ENCODE measurements at places on chromosomes 3 and 15.

DNA sequence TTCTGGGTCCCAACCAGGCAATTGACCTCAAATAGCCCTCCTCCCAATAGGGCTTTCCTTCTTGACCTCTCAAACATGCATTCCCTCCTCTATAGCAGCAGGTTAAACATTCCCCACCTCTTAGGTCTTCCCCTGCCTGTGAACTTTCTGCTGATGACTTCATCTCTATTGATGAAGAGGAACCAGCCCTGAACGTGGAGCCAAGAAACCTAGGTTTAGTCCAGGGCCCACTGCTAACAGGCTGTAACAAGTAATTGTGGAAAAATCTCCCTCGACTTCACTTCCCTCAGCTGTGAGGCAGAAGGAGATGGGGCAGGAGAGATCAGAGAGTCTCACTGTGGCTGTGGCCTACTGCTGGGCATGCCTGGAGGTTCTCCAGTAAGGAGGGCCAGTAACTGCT, 24.7 kb downstream of the ILDR1 start:
- DNase-seq: no peak

DNA sequence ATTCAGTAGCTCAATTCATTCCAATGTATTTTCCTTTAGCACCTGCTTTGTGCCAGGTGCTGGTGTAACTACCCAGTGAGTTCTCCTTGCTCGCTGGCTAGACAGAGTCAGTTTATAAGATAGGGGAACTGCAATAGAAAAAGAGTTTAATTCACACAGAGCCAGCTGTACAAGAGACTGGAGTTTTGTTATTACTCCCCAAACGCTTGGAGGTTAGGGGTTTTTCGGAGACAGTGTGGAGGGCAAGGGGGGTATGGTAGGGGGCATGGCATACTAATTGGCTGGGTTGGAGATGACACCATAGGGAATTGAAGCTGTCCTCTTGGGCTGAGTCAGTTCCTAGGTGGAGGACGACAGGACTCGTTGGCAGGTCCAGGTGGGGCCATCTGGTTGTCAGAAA, 5.4 kb upstream of the CFAP91 start:
- DNase-seq: no peak

DNA sequence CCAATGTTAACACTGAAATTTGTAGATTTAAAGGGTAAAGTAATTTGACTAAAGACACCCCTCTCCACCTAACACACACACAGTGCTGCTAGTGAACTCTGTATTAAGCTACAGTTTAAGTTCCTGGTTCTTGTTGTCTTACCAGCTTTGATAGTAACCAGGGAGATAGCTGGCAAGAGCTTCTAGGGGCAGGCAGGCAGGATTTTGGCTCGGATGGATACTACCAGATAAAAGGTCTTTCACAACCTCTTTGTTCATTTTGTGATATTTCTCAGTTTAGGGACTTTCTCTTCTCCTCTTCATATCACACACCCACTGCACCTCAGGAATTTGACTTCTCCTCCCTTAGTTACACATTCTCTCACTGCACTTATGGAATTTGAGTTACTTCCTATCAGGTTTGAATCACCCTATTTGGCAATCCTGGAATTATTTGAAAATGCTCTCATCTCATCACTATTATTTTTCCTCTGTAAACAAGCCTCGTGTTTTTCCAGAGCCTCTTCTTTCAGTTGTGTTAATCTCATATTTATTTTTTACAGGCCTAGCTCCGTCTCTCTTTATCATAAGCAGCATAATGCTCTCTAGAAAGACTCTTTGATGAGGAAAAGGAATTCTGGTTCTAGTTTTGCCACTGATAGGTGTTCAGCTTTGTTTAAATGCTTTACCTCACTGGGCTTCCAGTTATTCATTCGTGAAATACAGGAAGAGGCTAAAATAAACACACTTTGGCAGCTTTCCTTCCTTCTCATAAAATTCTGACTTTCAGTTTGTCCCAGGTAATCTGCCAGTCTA, 23.0 kb upstream of the CLDN1 start:
- peak; percentile 95 for DNase-seq

DNA sequence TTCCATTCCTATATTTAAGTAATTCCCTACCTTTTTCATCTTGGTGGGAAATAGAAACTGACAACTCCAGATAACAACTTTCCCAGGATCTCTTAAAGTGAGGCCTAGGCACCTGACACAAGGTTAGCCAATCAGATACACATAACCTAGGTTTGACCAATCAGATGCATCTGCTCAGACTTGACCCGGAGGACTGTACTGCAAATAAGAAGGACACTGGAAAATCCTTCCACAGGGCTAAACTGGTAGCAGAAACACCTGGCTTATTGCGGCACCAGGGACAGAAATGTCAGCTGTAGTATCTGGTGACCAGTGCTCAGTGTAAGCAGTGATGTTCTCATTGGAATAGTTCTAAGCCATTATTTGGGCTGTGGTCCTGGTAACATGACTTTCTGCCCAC, 204.5 kb upstream of the SLCO3A1 start:
- no peak for DNase-seq

DNA sequence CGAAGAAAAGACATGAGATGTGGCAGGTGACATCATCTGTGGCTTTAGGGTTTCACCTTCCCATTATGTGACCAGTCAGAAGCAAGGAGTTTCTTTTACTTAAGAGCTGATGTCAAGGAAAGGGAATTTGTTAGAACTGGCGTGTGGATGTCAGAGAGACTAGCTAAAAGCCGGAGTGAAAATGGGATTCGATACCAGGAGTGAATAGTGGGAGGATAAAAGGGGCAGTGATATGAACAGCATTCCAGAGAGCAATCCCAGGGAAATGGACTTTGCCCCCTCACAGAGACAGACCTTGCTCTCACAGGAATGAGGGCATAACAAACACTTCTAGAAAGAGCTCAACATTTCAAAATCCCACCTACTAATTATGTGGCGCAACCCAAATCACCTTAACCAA, 5.9 kb upstream of the FMN1 start:
- DNase-seq: no peak

DNA sequence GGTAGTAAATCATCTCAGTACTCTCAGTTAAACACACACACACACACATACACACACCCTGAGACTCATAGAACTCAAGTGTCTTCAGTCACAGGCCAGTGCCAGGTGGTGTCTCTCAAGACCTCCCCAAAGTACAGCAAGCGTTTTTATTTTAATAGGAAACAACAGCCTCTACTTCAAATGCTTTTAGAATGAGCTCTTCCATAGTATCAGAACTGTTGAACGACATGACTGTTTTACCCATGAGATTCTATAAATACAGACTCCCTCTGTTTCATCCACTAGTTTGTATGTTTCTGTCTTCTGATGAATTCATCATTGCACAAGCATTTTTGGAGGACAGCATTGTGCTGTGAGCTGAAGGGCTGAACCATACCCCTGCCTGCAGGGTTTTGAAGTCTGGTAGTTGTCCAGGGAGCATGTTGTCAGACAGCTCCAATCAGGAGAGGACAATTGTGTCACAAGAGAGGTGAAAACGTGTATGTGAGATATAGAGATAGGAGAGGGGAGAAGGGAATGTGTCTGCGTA, 201.0 kb upstream of the BCL6 start:
- DNase-seq: no peak

DNA sequence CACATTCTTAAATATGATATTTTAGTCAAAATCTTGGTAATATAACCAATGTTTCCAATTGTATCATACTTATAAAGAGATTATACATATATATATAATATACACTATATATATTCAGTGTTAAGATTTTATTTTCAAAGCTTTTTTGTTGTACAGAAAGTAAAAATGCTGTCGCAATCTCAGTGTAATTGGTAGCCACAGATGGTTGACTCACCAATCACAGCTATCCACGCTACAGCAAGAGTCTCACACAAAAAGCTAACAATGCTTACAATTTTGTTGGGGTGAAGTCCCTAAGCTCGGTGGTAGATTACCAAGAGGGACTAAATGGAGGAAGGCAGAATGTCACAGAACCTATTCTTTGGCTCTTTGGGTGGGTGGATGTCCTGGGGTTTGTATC, 16.9 kb upstream of the CFAP161 start:
- peak; percentile 6 for DNase-seq

- no peak for DNase-seq
These were observed 12.1 kb downstream of the FMN1 start for GRCh38 chr15:33182278-33182905.

DNA sequence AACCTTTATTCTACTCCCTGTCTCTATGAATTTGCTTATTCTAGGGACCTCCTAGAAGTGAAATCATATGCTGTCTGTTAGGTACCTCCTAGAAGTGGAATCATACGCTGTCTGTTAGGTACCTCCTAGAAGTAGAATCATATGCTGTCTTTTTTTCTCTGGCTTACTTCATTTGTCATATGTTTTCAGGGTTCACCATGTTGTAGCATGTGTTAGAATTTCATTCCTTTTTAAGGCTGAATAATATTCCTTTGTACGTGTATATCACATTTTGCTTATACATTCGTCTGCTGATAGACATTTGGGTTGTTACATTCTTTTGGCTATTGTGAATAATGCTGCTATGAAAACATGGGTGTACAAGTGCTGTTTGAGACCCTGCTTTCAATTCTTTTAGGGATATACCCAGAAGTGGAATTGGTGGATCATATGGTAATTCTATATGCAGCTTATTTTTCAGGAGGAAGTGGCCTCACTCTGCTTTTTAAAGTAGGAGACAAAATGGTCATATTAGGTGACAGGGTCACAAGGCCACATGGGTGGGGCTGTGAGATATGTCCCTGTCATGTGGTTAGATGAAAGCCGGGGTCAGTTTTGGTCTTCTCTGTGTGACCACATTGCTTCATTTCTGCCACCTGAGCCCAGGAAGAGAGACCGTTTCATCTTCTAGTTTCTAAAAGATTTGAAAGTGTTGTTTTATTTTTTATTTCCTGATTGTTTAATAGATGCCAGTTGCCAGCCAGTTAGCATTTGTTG, 76.7 kb downstream of the FLNB start:
- DNase-seq: no peak

GRCh38 chr3:53493595-53493962, 832 bp upstream of the CACNA1D start:
- no peak for DNase-seq

DNA sequence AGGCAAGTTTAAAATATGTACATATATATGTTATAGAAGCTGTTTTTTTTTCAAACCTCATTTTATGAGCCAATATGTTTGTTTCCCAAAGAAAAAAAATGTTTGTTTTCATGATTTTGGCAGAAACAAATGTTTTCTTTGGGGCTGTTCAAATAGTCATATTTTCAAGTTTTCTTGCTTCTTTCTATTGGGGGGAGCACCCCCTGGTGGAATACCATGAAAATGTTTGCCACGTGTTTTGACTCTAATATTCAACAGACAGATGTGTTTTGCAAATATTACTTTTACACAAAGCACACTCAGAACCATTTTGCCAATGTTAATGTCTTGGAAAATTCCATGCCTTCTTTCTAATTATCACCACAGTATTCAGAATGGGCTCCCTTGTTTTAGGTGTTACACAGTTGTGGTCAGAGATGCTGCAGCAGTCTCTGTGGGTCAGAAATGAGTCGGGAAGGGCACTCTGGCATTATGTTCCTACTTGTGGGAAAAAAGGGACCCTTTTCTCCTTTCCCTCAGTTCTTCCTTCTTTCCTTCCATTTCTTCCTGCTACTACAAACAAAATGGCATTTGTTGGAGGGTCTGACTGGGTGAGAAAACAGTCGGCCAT, 817.0 kb downstream of the TUSC7 start:
- DNase-seq: no peak

DNA sequence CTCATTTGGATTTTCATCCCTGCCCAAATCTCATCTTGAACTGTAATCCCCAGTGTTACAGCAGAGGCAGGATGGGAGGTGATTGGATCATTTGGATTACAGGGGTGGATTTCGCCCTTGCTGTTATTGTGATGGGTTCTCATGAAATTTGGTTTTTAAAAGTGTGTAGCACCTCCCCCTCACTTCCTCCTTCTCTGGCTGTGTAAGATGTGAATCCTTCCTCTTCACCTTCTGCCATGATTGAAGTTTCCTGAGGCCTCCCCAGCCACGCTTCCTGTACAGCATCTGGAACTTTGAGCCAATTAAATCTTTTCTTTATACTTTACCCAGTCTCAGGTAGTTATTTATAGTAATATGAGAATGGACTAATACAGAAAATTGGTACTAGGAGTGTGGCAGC, 316.8 kb downstream of the PLCL2 start:
- no peak for DNase-seq

DNA sequence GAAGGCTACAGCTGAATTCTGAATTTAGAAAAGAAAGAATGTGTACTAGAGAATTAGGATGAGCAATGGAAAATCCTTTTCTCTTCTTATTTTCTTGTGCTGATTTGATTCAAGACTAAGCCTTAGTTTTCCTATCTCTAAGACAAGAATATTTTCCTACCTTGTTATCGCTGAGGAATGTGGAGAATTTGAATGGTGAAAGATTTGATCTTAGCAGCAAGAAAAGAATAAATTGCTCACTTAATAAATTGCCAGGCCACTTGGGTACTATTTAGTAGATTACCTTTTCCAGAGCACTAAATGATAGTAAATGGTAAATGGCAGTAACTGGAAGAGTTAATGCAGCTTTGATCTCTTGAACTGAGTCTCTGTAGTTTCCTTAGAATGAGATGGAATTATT, 145.7 kb upstream of the MEIS2 start:
- DNase-seq: no peak

GRCh38 chr3:140758791-140759444, 81.1 kb downstream of the TRIM42 start:
- DNase-seq: no peak

GRCh38 chr3:156264771-156265170, 144.4 kb downstream of the KCNAB1 start:
- no peak for DNase-seq

GRCh38 chr3:38454884-38455638, 1.4 kb downstream of the ACVR2B start:
- DNase-seq: no peak

GRCh38 chr15:86135041-86135440, 55.4 kb downstream of the AGBL1 start:
- no peak for DNase-seq
